ENCODE measurements at places on chromosomes 7 and 10.
A peak's percentile ranks its signal among the peaks of the same experiment; 100 is the strongest.

DNA sequence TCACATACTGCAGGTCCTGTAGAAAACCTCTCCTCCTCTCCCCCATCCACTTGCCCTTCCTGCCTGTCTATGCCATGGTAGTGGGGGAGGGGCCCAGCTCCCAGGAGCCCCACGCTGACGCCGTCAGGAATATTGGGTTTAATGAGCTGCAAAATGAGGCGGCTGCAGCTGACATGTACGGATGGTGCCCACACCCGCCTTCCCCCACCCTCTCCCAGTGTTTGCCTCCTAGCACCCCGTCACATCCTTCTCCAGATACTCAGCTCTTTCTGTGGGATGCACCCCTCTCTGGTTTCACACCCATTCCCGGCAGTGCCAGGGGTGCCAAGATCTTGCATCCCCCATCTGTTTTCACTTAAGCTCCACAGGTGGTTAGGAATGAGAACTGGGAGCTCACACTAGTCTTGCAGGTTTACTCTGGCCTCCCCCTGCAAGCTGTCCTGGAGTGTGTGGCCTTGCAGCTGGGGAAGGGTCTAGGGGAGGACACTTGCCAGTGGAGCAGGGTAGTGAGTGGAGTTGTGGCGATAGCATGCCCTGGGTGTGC, 26.1 kb downstream of the GBX1 start:
- no peak for DNase-seq

GRCh38 chr10:78925275-78925674, 143.5 kb upstream of the ZMIZ1 start:
- no peak for DNase-seq

DNA sequence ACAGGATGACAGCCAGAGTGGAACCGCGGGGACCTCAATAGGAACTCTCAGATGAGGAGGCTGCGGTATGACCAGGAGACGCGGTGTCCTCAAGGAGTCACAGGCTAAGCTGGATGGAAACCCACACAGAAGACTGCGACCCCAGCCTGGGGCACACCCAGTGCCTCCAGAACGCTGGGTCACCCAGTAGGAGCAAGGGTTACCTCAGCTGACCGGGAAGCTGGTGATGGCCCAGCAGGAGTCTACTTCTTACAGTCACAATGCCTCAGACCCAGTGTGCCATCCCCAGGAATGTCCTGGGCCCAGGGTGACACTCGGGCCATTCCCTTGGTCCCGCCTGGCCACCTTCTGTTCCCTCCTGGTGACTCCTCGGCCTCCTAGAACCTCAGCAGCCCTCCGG, 29.9 kb downstream of the CNPY1 start:
- DNase-seq: no peak

GRCh38 chr10:84375011-84375410, 46.6 kb downstream of the CCSER2 start:
- peak; percentile 18 for DNase-seq

- DNase-seq: no peak
Measured at GRCh38 chr7:137304624-137305235, 38.8 kb downstream of the PTN start.

DNA sequence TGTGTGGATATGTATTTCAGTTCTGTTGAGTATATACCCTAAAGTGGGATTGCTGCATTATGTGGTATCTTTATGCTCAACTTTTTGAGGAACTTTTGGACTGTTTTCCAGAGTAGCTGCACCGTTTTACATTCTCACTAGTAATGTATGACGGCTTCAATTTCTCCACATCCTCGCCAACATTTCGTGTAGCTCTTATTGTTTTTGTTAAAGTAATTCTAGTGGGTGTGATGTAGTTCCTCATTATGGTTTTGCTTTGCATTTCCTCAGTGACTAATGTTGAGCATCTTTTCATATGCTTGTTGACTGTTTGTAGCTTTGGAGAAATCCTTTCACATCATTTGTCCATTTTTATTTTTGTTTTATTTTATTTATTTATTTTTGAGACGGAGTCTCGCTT, 4.5 kb downstream of the STMP1 start:
- no peak for DNase-seq

GRCh38 chr10:69407621-69408301, 9.0 kb downstream of the TACR2 start:
- DNase-seq: no peak

GRCh38 chr10:79097021-79097872, 28.5 kb downstream of the ZMIZ1 start:
- no peak for DNase-seq

DNA sequence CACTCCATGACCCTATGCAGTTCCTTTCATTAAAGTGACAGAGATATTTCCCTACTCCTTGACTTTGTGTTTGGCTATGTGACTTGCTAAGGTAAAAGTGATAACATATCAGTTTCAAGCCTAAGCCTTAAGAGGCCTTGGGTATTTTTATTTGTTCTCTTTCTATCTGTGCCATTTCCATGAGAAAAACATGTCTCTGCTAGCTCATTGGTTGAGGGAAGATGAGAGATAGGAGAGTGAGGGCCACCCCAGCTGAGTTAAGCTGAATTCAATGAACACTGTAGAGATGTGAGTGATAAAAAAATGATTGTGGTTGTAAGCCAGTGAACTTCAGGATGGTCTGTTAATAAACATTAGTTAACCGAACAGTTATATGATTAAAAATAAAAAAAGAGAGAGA, 13.4 kb downstream of the TASOR2 start:
- no peak for DNase-seq

DNA sequence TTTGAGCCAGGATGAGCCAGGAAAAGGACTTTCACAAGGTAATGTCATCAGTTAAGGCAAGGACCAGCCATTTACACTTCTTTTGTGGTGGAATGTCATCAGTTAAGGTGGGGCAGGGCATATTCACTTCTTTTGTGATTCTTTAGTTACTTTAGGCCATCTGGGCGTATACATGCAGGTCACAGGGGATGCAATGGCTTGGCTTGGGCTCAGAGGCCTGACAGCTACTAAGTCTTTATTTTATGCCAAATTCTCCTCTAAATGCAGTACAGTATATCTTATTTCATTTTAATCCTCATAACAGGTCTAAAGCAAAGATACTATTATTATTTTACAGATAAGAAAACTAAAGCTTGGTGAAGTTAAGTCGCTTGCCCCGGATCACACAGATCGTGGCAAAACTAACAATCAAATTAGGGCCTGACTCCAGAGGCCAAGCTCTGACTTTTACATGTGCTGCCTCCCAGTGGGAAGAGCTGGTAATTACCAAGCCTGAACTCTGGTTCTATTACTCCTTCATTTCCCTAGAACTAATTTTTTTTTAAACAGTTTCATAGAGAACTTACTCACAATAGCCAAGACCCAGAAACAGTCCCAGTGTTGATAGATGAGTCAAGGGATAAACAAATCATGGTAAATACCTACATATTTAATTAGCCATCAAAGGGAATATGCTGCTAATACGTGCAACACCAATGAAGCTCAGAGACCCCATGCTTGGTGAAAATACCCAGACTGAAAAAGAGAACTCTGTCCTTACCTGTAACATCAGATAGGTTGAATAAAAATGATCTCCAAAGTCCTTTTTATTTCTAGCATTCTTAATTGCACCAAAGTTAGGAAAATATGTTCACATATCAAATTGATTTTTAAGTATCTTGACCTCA, 35.4 kb downstream of the C7orf25 start:
- DNase-seq: no peak

DNA sequence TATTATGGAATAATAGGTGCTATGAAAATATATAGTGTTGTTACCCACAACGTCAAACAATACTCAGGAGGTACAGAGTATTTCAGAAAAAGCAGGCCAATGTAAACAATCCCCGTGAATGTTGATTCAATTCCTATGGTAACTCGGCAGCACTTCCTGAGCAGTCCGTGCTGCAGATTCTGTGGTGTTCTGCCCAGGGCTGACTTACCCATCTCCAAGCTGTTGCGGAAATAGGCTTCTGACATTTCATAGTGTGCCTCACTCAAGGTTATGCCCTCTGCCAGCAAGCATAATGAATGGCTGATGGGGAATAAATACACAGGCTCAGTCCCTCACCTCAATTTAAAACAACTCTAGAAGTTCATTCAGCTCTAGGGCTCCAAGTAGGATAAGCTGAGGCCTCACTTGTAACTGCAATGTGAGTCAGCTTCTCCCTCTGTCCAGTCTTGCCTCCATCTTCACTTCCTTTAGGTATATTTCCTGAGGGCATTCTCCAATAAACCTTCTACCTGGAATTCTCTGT, 177.6 kb downstream of the GNAI1 start:
- no peak for DNase-seq

GRCh38 chr10:120987359-120987758, 136.2 kb downstream of the WDR11 start:
- no peak for DNase-seq

- no peak for DNase-seq
Measured at GRCh38 chr7:89023877-89024276, 228.3 kb upstream of the TEX47 start.

- DNase-seq: no peak
Measured at GRCh38 chr10:32031920-32032319, 24.3 kb downstream of the KIF5B start.

- DNase-seq: no peak
Measured at GRCh38 chr10:98033515-98033914, 3.1 kb upstream of the CRTAC1 start.

DNA sequence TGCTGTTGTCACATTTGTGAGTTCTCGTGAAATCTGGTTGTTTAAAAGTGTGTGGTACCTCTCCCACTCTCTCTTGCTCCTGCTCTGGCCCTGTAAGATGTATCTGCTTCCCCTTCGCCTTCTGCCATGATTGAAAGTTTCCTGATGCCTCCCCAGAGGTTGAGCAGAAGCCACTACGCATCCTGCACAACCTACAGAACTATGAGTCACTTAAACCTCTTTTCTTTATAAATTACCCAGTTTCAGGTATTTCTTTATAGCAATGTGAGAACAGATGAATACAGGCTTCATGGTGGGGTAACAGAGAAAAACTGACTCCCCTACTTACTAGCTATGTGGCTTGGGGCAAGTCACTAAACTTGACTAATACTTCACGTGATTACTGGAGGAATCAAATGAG, 18.0 kb upstream of the STEAP4 start:
- no peak for DNase-seq

GRCh38 chr10:122707535-122707934, 7.9 kb upstream of the C10orf120 start:
- DNase-seq: no peak

DNA sequence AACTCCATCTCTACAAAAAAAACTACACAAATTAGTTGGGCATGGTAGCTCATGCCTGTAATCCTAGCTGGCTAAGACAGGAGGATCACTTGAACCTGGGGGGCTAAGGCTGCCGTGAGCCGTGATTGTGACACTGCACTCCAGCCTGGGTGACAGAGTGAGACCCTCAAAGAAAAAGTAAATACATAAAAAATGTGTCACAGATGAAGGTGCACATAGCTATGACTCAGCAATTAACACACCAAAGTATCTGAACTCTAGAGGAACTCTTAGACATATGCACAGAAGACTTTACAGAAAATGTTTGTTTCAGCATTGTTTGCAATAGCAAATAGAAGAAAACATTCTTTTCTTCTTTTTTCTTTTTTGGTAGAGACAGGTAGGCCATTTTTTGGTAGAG, 8.3 kb downstream of the C10orf62 start:
- no peak for DNase-seq

DNA sequence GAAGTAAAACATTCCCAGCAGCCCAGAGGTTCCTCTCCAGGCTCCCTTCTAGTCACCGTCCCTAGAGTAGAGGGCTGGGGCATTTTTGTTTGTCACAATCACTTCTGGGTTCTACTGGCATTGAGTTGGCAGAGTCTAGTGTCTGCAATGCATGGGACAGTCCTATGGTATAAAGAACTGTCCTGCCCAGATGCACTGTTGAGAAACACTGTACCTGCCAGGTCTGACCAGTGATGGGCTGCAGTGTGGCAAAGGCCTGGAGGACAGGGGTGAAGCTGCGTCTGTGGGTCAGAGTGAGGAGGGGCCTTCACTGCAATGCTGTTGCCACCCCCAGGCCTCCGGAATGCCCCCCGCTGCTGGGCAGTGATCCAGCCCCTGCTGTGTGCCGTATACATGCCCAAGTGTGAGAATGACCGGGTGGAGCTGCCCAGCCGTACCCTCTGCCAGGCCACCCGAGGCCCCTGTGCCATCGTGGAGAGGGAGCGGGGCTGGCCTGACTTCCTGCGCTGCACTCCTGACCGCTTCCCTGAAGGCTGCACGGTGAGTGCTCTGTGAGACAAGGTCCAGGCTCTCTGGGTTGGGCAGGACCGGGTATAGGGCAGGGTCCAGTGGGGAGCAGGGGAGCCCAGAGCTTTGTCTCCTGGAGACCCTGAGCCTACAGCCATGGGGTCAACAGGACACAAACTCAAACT, 14.8 kb downstream of the SMO start:
- DNase-seq: no peak

- DNase-seq: no peak
Measured at GRCh38 chr10:90935581-90936275, 14.8 kb upstream of the ANKRD1 start.

- no peak for DNase-seq
Measured at GRCh38 chr7:139887992-139888481, 59.0 kb downstream of the TBXAS1 start.

GRCh38 chr7:156889089-156889488, 3.9 kb downstream of the LMBR1 start:
- DNase-seq: no peak

GRCh38 chr10:15775513-15775912, 55.8 kb upstream of the ITGA8 start:
- no peak for DNase-seq

DNA sequence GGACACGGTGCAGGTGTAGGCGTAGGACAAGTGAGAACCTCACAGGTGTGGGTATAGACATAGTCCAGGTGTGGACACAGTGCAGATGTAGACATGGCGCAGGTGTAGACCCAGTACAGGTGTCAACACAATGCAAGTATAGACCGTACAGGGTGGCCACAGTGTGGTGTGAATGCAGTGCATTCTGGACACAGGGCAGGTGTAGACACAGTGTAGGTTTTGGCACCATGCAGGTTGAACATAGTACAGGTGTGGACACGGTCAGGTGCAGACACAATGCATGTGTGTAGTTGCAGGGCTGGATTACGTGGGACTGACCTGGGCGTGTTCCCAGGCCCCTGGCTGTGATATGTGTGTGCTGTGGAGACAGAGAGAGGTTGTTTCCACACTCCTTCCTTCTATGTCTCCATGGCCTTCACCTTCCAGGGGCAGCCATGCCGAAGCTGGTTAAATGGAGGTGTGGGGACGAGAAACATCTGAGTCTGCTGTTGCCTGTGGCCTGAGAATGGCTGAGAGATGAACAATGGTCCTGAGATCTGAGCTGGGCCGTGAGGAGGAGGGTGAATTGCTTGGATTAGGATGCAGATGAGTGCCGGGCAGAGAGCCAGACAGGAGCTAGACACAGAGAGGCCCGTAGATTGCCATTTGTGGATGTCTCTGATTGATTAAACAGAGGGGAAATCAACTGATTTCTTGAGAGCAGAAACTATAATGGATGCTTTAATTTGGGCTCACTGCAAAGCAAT, 343.9 kb upstream of the SHH start:
- DNase-seq: no peak

Data from SK-N-MC (cell line).